RWPE1 (cell line): ENCODE measurements at places on chromosomes 3 and 15.
A peak's percentile ranks its signal among the peaks of the same experiment; 100 is the strongest.

GRCh38 chr3:100782906-100783305 is 73.6 kb downstream of the TFG start:
- DNase-seq: no peak

GRCh38 chr3:12541625-12542024 is 3.7 kb downstream of the MKRN2OS start:
- DNase-seq: no peak

DNA sequence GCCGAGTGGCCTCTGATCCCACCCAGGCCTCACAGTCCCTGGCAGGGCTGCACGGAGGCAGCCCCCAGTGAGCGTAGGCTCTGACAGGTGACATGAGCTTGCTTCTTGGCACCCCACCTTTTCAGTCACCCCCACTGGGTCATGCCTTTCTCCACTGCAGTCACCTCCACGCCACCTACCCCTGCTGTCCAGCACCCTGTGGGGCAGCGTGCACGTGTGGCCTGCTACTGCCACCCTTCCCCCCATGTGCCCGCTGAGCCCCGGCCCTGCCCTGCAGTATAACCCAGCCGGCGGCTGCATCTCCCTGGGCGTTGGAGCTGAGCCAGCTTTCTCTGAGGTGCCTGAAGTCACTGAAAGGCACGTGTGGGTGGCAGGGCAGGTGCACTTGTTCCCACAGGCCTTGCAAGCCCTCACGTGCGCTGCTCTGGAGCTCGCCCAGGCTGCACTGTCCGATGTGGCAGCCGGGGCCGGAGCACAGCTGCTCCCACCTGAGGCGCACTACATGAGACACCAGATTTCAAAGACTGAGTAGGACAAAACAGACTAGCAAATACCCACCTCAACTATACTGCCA is 65.6 kb downstream of the NIPA2 start:
- peak; percentile 38 for DNase-seq

DNA sequence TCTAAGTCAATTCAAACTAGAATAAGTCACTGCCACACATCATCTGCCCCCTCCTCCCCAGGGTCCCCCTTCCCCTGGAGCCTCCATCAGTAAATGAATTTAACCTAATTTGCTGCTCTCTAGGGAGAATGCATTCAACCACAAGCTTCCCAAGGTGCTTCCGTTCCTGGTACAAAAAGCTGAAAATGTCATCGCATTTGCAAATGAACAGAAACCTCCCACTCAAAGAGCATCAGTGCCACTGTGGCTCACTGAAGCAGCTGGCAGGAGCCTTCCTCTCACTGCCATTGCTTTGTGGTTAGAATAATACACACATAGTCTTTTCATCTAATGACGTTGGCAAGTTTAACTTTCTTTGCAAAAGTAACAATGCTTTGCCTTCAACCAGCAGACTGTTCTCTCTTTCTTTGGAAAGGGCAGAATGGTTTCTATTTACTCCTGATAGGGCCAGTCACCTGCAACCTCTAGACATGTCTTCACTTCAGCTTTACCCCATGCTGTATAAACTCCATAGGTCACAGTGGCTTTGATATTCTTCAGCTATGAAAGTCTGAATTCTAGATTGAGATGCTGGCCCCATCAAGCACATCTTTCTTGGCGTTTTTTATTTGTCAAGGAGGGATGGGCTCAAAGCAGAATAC is 238.1 kb downstream of the CPNE4 start:
- no peak for DNase-seq
